Breast epithelium (tissue), 4 donors: ENCODE measurements at places on chromosomes 12 and 14. TPM values are rescaled to one million over a fixed set of nuclear protein-coding genes. Genes with fewer than 3 reads are reported as not detected.
A peak's percentile ranks its signal among the peaks of the same experiment; 100 is the strongest.

FOXA1 gene
- 74.4 TPM for total RNA-seq

AQP6 gene
- total RNA-seq, result not detected

MFAP5 gene
- 36.7 TPM for total RNA-seq

BCAT1 gene
- 8.8 TPM for total RNA-seq

IRAK3 gene
- 88.8 TPM for total RNA-seq

KTN1 gene
- 142 TPM for total RNA-seq

- no peak for DNase-seq
These were observed 593 bp upstream of the PA2G4 start for GRCh38 chr12:56103823-56104108.

DNA sequence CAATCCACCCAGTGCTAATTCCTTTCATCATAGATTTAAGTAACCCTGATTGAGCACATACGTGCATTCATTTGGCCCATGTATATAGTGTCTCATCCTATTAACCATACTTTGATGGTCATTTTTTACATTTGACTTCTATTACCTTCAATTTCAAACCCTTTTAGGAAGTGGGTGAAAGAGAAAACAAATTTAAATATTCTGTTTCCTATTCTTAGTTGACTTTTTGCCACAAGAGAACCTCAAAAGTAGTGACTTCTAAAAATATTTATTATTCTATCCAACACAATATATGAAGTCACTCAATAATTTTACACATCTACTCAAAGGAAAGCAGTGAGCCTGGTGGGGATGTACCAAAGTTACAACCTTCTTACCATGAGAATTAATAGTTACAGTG lies 164.9 kb downstream of the CEP128 start:
- DNase-seq, result no peak

DNA sequence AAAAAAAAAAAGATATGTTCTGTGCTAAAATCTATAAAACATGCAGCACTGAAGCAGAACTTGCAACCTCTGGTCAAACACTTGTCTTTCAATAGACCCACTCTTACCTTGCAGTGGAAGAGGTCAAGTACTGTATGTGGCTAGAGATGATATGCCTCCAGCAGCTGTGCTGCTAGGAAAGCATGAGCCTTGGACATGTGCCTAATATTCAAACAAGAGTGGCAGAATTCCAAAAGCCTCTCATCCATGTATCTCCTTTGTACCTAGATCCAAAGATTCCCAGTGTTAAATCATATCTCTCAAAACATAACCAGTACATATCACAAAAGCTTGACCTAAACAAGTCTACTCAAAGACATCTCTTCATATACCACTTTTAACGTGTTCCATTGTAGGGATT lies 105.0 kb upstream of the CPNE8 start:
- DNase-seq, result no peak

DNA sequence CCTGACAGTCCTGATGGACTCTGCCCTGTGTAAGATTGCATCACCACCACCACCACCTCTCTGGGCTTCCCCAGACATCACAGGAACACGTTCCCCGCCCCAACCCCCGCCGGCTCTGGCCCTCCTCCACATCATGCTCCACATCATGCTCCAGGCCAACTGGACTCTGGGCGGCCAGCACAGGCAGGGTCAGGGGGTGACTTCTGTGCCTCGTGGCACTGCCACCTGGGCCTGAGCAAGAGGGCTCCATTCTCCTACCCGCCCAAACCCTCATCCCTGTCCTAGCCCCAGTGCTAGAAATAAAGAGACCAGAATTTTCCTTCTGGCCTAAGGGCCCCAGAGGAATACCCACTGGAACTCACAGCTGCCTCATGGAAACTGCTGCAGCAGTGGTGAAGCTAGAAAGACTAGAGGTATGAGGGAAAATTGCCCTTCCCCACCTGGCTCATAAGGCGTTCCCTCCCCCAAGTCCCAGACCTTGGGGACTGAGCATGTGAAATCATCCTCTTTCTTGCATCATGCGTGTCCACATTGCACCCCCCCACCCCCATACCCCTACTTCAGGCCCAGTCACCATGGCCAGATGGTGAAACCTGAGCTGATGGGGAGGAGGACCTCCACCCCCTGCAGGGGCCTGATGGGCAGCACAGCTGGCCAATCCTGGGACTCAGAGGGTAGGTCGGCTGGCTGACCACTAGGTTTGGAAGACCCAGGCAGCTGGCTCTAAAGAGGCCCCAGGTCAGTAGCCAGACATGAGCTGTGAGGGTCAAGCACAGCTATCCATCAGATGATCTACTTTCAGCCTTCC lies at the start of gene INHBE:
TSS of gene INHBE (plus strand) at position 742 of the 808 bp plus-strand sequence. CDS start 230 bp downstream, outside the sequence.
- DNase-seq, result no peak

- DNase-seq, result no peak
These were observed 40.6 kb downstream of the SLC15A4 start for GRCh38 chr12:128783129-128783574.

- no peak for DNase-seq
These were observed 447.4 kb downstream of the AEBP2 start for GRCh38 chr12:19886639-19887064.

DNA sequence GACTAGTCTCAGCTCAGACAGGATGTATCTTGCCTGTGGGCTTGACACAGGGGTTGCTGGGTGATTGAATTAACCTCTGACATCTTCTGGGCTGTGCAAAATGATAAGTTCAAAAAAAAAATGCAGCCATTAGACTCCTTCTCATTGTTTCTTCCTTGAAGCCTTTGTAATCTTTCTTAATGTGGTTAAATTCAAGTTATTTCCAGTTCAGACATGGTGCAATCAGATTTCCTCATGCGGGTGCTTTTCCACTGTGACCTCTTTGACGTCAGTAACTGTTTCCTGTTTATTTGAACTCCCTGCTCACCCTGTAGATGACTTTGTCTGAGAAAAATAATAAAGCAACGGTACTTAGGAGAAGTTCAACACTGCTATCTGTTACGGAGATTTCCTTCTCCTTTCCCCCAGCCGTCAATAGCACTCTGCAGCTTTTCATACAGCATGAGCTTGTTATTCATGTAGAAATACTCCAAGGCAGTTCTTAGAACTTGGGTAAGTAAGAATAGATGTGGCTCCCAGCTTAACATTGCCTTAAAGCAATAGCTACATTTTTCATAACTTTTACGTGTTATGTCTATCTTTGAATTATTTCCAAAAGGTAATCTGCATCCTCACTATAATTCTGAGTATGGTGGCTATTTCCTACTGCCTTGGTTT lies 155.5 kb downstream of the PRKCH start:
- DNase-seq, result no peak

GRCh38 chr14:61603736-61604135 lies 91.6 kb upstream of the HIF1A start:
- DNase-seq, result no peak

- DNase-seq, result no peak
These were observed 138.1 kb upstream of the BMP4 start for GRCh38 chr14:54094765-54095164.

DNA sequence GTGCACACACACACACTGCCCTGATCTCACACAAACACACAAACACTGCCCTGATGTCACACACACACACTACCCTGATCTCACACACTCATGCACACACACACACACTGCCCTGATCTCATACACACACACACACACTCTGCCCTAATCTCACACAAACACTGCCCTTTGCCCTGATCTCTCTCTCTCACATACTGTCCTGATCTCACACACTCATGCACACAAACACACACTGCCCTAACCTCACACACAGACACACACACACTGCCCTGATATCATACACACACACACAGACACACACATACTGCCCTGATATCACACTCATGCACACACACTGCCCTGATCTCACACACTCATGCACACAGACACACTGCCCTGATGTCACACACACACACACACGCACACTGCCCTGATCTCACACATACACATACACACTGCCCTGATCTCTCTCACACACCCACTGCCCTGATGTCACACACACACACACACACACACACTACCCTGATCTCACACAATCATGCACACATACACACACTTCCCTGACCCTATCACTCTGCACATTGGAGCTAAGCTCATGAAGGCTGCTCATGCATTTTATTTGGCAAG lies 97.6 kb upstream of the DIO3 start:
- DNase-seq, result no peak

- DNase-seq, result no peak
These were observed 169.8 kb downstream of the CAPZA3 start for GRCh38 chr12:18907728-18908127.

- DNase-seq, result no peak
These were observed 13.1 kb downstream of the CBX5 start for GRCh38 chr12:54266852-54267251.

- DNase-seq, result peak; percentile 58
These were observed 155.4 kb upstream of the PDE3A start for GRCh38 chr12:20212658-20213555.

- no peak for DNase-seq
These were observed 42.0 kb upstream of the CHPT1 start for GRCh38 chr12:101655393-101655792.

DNA sequence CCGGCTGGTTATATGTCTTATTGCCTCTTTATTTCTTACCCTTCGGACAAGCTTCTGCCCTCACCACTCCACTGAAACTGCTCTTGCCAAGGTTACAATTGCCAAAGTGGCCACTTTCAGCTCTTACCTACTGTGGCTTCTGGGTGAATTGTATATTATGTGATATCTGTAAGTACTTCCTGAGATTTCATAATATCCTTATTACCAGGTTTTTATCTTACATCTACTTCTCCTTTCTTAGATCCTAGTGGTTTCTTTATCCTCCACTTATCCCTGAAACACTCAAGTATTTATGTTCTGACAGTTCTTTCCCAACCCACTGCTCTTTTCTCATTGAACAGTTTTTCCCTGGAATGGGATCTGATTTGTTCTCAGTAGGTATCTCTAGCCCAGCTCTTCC lies 10.5 kb downstream of the CELA1 start:
- DNase-seq, result no peak

GRCh38 chr12:6559500-6559899 lies 3.7 kb upstream of the IFFO1 start:
- DNase-seq, result no peak

DNA sequence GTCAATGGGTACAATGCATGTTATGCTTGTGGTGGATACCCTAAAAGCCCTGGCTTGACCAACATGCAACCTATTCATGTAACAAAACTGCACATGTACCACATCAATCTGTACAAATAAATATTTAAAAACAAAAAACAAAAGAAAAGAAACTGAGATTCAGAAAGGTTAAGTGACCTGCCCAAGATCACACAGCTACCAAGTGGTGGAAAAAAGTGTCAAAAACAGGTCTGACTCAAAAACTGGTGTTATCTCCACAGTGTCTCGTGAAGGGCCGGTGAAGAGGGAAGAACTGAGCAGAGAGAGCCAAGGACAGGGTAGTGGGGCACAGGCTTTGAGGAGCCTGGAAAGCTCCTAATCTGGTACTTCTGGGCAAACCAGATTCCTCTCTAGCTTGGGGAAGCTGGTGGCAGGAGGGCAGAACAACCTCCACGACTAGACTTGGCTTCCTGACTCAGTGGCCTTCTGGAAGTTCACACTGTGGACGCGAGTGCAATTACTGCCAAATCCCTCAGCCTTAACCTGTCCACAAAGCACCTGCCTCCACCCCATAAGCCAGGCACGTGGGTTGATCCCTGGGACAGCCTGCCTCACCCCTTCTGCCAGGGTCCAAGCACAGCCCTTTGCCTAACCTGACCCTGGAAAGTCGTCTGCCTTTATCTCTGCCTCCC lies 15.6 kb downstream of the ZBTB39 start:
- DNase-seq, result no peak

GRCh38 chr14:43671716-43672485 lies 835.2 kb downstream of the FSCB start:
- DNase-seq, result no peak

DNA sequence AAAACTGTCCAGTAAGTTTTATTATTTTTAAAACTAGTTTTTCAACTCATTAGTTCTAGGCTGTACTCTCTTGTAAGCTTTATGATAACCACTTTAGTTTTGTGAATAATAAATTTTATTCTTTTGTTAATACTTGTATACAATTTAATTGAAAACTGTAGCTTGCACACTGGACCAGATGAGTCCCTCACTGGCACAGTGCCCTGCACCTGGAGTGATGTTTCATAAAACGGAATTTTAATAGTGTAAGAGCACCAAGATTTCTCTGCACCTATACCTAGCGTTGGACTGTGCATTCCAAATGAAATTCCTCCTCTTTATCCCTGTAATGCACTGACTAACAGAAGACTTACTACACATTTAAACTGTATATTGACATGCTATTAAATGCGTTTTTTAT lies 80.8 kb downstream of the PRIMA1 start:
- DNase-seq, result no peak

DNA sequence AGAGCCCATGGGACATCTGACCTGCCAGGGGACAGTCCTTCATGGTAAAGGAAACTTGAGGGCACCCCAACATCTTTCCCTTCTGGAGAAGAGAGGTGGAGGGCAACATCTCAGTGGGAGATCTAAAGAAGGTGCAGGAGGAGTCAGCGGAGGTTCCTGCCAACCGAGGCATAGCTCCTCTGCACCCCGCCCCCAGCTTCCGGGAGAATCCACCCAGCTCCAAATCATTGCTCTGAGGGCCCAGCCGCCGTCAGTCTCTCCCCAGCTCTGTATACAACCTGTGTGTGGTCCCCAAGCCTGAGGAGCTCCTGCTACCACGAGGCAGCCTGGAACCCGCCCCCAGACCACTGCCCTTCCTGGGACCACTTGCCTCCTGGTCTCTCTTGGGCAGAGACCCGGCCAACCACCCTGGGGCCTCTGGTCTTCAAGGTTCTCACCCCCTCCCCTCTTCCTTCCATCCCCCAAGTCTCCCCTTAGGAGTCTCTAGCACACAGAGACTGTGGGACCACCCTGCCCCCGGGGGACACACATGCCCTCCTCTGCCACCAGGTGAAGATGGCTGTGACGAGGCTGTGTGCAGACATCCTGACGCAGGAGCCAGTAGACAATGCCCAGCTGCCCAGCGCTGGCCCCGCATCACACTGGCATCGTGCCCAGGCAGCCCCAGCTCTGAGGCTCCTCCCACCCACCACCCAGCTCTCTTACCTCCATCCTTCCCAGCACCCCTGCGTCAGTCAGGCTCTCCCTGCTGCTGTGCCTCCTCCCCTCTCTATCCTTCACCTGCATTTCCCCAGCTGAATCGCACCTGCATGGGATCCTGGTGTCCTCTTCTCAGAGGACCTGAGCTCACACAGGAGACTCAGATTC lies 13.0 kb upstream of the NUDT14 start:
- no peak for DNase-seq

- no peak for DNase-seq
These were observed 122.1 kb upstream of the ARHGAP5 start for GRCh38 chr14:31954991-31955390.

DNA sequence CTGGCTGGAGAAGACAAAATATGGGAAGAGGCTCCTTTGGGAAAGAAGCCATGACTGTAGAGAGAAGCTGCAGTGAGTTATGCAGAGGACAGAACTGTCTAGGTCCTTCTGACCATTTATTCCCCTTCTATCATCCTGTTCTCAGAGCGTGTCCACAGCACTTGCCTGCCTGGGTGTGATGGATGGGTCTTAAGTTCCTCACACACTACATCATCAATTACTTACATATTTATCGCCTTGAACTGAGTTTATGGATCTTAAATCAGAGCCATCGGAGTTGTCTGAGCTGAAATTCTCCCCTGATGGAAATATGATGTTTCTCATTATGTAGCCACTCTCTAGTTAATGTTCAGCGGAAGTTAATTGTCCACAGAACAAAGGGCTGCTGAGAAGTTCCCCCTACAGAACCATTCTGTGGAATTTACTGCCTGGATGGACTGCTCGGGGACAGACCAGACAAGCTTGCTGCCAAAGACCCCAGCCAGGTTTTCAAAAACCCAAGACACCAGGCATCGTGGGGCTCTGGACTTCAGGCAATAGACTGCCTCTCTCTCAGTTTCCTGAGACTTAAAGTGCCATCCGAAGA lies 232.5 kb upstream of the NOS1 start:
- no peak for DNase-seq
